ENCODE measurements at places on chromosomes 11 and 22.

DNA sequence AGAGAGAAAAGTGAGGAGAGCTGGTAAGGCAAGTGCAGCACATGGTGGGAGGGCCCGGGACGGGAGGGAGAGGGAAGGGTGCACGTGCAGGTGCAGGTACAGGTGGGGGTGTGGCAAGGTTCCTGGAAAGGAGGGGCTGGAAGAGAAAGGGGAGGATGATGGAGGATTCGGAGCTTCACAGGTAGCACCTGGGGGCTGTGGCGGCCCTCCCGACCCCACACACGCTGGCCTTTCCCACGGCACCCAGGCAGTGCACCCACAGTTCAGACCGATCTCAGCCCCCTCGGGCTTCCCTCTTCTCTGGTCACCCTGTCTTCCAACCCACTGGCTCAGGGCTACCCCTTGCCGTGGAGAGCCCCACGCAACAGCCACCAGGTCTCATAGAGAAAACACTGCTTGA, 67.4 kb upstream of the A4GALT start:
- DNase-seq, result no peak

GRCh38 chr11:106076171-106076918, 802 bp downstream of the KBTBD3 start:
- DNase-seq, result no peak

GRCh38 chr11:128988242-128988970, 45.7 kb upstream of the TP53AIP1 start:
- no peak for DNase-seq

- DNase-seq, result no peak
Measured at GRCh38 chr11:31246451-31247165, 122.9 kb downstream of the DCDC1 start.

- DNase-seq, result no peak
Measured at GRCh38 chr22:50031189-50032091, 18.9 kb upstream of the IL17REL start.

Data from left hindlimb (tissue), 1 donor.